ENCODE measurements at places on chromosomes 1 and 21. TPM values are rescaled to one million over a fixed set of nuclear protein-coding genes. Genes with fewer than 3 reads are reported as not detected.

DNA sequence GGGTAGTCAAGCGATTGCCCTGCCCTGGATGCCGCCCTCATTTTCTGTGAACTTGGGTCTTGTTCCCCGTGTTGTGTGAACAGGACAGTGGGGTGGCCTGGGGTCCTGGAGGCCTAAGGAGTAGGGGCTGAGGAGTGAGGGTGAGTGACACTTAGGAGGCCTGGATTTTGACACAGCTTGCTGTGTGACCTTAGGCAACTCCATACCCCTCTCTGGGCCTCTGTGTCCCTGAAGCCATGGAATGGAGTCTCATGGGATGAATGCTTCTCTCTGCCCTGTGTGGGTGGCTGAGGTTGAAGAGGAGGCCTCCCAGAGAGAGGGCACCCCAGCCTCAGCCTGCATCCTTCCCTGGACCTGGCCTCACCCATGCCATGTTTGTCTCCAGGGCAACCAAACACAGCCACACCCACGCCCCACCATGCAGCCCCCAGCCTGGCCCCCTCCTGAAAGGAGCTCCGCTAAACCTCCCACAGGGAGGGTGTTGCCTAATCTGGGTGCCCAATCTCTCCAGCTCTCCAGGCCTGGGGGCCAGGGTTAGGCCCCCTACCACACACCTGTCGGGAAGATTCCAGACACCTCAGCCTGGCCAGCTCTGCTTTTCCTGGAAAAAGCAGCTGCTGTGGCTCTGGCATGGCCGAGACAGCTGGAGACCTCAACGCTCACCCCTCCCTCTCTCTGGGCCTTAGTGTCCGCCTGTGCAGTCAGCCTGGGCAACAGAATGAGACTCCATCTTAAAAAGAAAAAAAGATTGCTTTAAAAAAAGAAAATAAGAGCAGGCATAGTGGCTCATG lies 9.9 kb downstream of the MYOM3 start:
- H3K36me3 ChIP-seq = no peaks in the 10 kb centered on the region
- H3K4me1 ChIP-seq = no peaks in the 10 kb centered on the region
- H3K27me3 ChIP-seq = no peaks in the 10 kb centered on the region
- H3K4me3 ChIP-seq = no peak overlapping the region
- no peak overlapping the region for H3K27ac ChIP-seq

The PAQR6 gene
- 1.9 TPM for total RNA-seq

The SYTL1 gene
- 24.2 TPM for total RNA-seq

The RNU1-2 gene
- total RNA-seq = 1,300 TPM

DNA sequence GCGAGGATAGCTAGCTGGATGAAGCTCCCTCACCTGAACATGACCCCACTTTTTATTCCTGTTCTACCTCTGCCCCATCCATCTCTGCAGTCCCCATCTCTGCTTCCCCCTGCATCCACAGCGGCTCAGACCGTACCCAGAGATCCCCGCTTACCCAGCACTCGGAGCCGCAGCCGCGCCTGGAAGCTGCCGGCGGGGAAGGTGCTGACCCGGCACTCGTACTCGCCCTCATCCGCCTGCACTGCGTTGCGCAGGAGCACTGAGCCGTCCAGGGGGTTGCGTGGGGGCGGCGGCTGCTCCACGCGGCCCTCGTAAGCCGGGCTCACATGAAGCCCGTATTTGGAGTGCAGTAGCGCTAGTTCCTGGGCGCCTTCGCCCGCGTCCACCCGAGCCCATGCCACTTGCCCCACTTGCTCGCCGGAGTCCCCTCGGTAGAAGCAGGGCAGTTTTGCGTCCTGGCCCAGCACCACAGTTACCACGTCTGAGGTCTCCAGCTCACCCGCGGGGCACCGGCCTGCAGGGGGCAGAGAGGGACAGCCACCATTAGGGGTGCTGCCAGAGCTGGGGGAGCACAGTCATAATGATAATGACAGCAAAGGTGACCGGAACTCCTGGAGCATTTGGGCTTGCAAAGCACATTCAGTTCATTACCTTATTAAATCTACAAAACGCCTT lies 9.8 kb downstream of the NECTIN4 start:
- no peaks in the 10 kb centered on the region for H3K4me1 ChIP-seq
- H3K27ac ChIP-seq = no peak overlapping the region
- no peak overlapping the region for H3K4me3 ChIP-seq
- H3K36me3 ChIP-seq = no peaks in the 10 kb centered on the region
- H3K27me3 ChIP-seq = no peaks in the 10 kb centered on the region
- DNase-seq = no peak

- H3K36me3 ChIP-seq = no peaks in the 10 kb centered on the region
- DNase-seq = no peak
- H3K4me3 ChIP-seq = no peak overlapping the region
- H3K4me1 ChIP-seq = no peaks in the 10 kb centered on the region
- no peak overlapping the region for H3K27ac ChIP-seq
- H3K27me3 ChIP-seq = no peaks in the 10 kb centered on the region
These were observed 481.6 kb downstream of the PLPP3 start for GRCh38 chr1:56097713-56098112.

DNA sequence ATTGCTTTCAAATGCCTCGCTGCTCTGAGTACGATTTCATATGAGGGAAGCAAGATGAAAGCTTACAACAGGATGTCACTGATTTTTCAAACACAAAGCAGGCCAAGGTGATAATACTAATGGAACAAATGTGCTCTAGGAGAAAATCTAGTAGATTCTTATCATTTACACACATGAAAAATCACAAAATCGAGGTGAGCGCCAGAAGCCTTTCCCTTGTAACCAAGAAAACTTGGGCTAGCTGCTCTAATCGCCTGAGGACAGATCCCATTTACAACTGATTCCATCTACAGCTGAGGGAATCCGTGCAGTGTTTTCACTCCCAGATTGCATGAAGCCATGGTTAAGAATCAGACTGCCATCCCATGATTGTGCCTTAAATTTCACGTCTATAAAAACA lies 117.5 kb downstream of the TM2D1 start:
- no peaks in the 10 kb centered on the region for H3K4me1 ChIP-seq
- no peak overlapping the region for H3K27ac ChIP-seq
- no peak for DNase-seq
- H3K36me3 ChIP-seq = no peaks in the 10 kb centered on the region
- H3K4me3 ChIP-seq = no peak overlapping the region

Data from CD8-positive, alpha-beta memory T cell (primary cell).